ENCODE measurements at places on chromosomes 3 and 15.
A peak's percentile ranks its signal among the peaks of the same experiment; 100 is the strongest.

DNA sequence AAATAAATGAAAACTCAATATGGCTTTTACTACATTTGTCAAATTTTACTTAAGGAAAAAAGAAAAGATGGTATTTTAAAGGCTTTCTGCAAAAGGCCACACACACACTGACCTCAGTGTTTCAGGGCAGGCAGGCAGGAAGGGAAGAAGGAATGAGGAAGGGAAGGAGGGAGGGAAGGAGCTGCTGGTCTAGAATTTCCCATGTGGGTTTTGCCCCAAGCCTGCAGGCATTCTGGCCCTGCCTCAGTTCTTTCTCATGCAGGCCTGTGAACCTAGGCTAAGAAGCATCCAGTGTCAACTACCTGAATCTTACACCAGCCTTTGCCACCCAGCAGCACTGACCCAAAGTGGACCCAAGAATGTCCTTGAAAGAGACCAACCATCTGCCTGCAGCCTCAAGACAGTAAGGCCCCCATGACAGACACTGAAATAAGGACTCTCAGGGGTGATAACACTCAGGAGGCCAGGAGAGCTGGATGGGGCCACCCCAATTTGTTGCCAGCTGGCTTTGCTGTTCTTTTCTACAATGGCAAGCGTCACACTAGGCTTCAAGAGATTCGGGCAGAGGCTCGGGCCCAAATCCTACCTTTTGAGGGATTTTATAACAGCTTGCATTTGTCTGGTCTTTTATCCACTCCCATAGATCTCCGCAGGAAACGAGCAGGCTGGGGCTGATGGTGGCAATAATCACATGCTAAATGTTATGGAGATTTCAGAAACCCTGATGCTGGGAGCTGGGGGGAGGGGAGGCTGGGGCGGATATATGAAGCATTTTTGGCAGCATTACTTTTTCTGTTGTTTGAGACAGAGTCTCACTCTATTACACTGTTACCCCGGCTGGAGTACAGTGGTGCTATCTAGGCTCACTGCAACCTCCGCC, 51.4 kb downstream of the XXYLT1 start:
- DNase-seq = no peak

DNA sequence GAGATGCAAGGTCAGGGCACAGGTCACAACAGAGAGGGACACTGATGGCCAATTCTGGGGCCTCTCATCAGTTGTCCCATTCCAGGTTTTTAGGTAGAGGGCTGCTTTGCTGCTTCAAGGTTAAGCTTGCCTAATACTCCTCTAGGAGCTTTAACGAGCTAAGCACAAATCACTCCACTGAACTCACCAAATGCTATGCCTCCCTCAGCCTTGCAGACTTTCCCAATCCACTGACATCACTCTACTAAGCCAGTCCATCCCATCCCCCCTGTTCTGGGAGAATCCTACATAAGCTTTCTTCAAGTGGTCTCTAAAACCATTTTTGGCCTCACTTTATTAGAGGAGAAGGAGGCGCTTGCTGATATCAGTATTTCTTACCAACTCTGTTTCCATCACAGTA, 24.8 kb upstream of the PDCD6IP start:
- DNase-seq = no peak

GRCh38 chr15:36911322-36911944, 188.9 kb downstream of the MEIS2 start:
- no peak for DNase-seq

DNA sequence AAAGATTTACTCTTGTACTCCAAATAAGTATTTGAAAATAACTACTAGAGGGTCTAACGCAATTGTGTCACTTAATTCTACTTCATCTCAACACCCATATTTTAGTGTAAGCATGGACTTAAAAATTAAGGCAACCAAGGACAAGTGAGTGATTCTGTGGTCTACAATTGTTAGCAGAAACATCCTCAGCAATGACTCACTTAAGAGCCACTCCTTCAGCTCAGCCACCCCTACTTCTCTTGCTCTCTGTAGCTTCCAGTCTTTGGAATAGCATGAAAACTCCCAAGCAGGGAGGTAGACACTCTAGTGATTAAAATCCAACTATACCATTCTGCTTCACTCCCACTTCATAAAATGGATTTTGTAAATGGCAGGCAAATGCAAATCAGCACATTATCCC, 116.0 kb upstream of the LRRN1 start:
- peak; percentile 8 for DNase-seq

DNA sequence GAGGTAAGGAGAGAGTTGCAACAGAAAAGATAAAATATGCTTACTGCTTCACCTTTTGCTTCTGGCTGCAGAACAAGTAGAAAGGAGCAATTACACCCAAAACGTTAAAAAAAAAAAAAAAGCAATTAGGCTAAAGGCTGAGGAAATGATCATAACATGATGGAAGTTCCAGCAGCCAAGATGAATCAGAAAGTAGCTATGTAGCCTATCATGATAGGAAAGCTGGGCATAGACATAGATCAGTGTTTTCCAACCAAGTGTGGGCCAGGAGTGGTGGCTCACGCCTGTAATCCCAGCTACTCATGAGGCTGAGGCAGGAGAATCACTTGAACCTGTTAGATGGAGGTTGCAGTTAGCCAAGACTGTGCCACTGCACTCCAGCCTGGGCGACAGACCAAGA, 52.6 kb downstream of the AGTR1 start:
- no peak for DNase-seq
